ENCODE measurements at places on chromosomes 1 and 21.

DNA sequence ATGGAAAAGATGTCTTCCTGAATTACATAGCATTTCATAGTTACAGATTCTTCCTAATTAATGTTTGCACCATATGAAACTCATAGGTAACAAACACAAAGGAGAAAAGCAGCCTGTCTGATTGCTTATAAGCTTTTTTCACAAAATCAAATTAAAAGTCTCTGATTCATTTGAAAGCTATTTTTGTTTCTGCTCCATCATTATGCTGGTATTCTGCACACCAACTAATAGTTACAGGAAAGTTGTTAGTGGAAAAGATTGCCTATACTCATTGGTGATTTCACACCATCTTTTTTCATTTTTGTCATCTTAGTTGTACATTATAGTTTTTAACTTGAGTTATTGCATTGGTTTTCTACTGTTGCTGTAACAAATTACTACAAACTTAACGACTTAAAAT, 70.0 kb downstream of the PRKAA2 start:
- H3K36me3 ChIP-seq = no peaks in the 10 kb centered on the region
- no peak overlapping the region for H3K4me3 ChIP-seq
- H3K27ac ChIP-seq = no peak overlapping the region

DNA sequence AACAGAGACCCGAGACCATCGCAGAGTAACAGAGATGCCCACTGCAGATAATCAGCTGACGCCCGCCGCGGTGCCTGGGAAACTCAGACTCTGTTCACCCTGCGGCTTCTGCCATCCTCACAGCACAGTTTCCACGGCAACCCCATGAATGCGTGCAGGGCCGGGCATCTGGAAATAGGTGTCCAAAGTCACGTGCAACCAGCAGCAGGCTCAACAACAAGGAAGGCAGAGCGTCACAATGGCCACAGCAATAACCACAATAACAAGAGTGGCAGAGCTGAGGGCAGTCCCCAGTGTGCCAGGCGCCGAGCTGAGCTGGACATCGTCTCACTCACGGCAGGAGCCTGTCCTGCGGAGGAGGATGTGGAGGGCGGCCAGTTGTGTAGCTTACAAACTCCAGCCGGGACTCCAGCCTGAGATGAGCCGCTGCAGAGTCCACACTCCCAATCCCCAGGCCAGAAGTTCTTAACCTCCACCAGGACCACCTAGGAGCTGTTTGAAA, 102.0 kb downstream of the CRYAA start:
- DNase-seq = peak; percentile 53
- H3K27me3 ChIP-seq = no peaks in the 10 kb centered on the region
- H3K4me1 ChIP-seq = no peaks in the 10 kb centered on the region
- no peaks in the 10 kb centered on the region for H3K36me3 ChIP-seq
- H3K27ac ChIP-seq = no peak overlapping the region

DNA sequence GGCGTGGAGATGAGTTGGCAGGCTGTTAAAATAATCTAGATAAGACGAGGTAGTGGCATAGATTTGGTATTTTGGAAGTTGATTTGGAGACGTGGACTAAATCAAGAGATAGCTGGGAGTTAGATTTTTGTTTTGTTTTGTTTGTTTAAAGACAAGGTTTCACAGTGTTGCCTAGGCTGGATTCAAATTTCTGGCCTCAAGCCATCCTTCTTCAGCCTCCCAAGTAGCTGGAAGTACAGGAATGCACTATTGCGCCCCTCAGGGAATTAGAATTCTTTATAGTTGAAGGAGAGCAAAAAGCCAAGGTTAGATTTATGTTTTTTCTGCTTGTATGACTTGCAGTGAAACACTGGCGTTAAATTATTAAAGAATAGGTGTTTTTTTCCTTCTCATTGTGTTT, 22.3 kb upstream of the SNRPE start:
- no peak overlapping the region for H3K27ac ChIP-seq
- no peak for DNase-seq
- H3K36me3 ChIP-seq = no peaks in the 10 kb centered on the region
- no peak overlapping the region for H3K4me3 ChIP-seq
- H3K4me1 ChIP-seq = no peaks in the 10 kb centered on the region
- no peaks in the 10 kb centered on the region for H3K27me3 ChIP-seq

- no peak overlapping the region for H3K4me3 ChIP-seq
- peak overlapping the region; percentile 48 for H3K27ac ChIP-seq
- H3K36me3 ChIP-seq = no peaks in the 10 kb centered on the region
Measured at GRCh38 chr1:16125088-16125470, 30.8 kb downstream of the EPHA2 start.

DNA sequence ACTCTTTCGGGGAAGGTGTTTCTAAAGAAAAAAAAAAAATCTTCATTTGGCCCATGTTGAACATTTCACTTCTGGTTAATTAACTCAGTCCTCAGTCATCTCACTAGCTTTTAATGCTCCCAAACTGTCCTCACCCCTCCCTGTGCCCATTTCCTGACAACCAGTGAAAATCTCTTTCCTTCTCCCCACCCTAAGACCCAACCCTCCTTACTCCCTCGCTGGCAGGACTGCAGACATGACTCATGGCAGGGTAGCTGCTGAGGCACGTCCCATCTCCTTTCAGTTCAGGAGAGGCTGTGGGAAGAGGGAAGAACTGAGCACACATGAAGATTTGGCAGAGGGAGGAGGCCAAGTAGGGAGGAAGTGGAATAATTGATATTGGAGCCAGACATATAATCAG, 12.6 kb downstream of the PKP1 start:
- no peak for DNase-seq
- no peaks in the 10 kb centered on the region for H3K36me3 ChIP-seq
- H3K27ac ChIP-seq = no peak overlapping the region
- no peaks in the 10 kb centered on the region for H3K27me3 ChIP-seq
- no peak overlapping the region for H3K4me3 ChIP-seq

GRCh38 chr1:193937308-193937707, 750.9 kb upstream of the B3GALT2 start:
- H3K27ac ChIP-seq = no peak overlapping the region
- H3K36me3 ChIP-seq = no peaks in the 10 kb centered on the region
- H3K27me3 ChIP-seq = no peaks in the 10 kb centered on the region

- H3K4me3 ChIP-seq = no peak overlapping the region
- no peaks in the 10 kb centered on the region for H3K36me3 ChIP-seq
- DNase-seq = no peak
- no peaks in the 10 kb centered on the region for H3K4me1 ChIP-seq
Measured at GRCh38 chr1:241944300-241944699, 13.3 kb upstream of the BECN2 start.

DNA sequence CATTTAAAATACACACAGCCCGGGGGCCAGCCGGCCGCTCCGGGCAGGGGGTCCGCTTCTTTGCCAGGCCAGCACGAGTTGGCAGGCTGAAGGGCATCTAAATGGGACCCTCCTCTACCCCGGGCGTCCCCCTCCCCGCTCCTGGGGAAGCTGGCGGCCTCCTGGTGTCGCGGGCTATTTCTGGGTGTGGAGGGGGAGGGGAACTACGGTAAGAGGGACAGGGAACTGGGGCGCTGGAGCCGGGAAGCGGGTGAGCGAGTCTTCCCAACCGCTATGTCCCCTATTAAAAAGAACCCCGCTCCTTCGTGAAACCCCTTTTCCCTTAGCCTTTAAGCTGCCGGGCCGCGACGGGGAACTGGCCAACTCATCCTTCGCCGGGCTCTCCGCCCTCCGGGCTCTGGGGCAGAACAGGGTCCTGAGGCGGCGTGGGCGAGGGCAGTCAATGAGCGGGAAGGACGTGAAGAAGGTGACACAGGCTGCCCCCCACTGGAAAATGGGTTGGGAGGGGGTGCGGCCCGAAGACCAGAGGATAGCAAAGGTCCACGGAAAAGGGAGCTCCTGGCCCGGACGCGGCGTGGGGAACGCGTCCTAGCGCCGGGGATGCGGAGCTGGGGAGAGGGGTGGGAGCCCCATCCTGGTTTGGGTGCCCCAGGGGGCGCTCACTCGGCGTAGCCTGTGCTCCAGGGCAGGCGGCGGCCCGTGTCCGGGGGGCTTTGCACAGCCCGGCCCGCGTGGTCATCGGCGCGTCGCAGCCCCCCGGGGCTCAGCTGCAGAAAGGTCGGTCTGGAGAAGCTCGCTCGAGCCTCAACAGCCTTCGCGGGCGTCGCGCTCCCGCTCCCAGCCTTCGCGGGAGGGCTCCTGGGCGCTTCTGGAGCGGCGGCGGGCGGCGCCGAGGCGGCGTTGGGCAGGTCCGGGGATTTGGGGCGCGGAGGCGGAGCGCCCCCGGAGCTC, 544 bp downstream of the PPM1J start:
- no peak for DNase-seq
- H3K27me3 ChIP-seq = no peaks in the 10 kb centered on the region
- H3K4me3 ChIP-seq = peak overlapping the region; percentile 89
- peak overlapping the region; percentile 64 for H3K27ac ChIP-seq
- H3K4me1 ChIP-seq = no peaks in the 10 kb centered on the region

GRCh38 chr1:93672069-93672468, 9.6 kb downstream of the BCAR3 start:
- H3K4me1 ChIP-seq = peaks cover 35% of the 10 kb centered on the region
- H3K27me3 ChIP-seq = no peaks in the 10 kb centered on the region
- no peaks in the 10 kb centered on the region for H3K36me3 ChIP-seq
- peak overlapping the region; percentile 46 for H3K27ac ChIP-seq

- no peaks in the 10 kb centered on the region for H3K27me3 ChIP-seq
- no peaks in the 10 kb centered on the region for H3K36me3 ChIP-seq
- no peak for DNase-seq
Measured at GRCh38 chr1:172203135-172203823, 217.2 kb upstream of the C1orf105 start.

DNA sequence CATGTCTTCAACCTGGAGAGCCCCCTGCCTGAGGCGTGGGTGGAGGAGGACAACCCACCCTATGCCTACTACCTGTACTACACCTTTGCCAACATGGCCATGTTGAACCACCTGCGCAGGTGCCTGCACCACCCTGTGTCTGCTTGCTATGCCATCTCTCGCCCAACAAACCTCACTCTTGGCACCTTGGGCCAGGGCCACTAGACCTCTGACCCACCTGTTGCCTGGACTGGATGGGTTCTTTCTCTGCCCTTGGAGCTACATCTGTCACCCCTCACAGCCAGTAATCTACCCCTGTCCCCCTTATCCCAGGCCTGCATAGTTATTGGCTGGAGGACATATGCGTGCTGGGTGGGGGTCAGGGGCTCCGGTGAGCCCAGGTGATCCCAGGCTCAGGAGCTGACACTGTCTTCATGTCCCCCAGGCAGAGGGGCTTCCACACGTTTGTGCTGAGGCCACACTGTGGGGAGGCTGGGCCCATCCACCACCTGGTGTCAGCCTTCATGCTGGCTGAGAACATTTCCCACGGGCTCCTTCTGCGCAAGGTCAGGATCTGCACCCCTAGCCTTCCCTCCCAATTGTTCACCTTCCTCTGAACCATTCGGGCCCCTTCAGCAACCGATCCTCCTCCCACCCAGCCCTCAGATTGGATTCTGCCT, 9.9 kb downstream of the AMPD2 start:
- H3K4me3 ChIP-seq = no peak overlapping the region
- no peaks in the 10 kb centered on the region for H3K27me3 ChIP-seq
- H3K27ac ChIP-seq = no peak overlapping the region
- no peaks in the 10 kb centered on the region for H3K36me3 ChIP-seq
- no peak for DNase-seq

- H3K36me3 ChIP-seq = no peaks in the 10 kb centered on the region
- no peak overlapping the region for H3K4me3 ChIP-seq
- no peak for DNase-seq
- peaks cover 8% of the 10 kb centered on the region for H3K4me1 ChIP-seq
- H3K27ac ChIP-seq = peak overlapping the region; percentile 41
Measured at GRCh38 chr21:29174607-29175013, 44.2 kb downstream of the MAP3K7CL start.

GRCh38 chr1:64124704-64125440, 78.6 kb upstream of the UBE2U start:
- H3K4me3 ChIP-seq = no peak overlapping the region
- H3K27ac ChIP-seq = no peak overlapping the region
- peaks cover 3% of the 10 kb centered on the region for H3K4me1 ChIP-seq
- no peaks in the 10 kb centered on the region for H3K27me3 ChIP-seq

DNA sequence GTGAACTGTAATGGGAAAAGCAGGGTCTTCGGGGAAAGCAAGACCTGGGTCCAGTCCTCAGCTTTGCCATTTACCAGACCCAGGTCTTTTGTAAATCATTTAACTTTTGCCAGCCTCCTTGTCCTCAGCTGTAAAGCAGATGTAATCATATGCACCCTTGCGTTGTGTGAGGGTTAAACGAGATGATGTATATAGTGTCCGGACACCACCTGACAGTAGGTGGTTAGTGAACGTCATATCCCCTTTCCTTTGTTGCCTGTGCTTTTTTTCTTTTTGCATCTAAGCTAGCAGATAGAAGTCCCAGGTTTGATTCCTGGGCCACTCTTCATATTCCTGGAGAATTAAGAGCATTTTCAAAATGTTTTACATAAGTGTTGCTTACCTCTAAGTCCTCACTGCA, 28.5 kb downstream of the IL12RB2 start:
- H3K27me3 ChIP-seq = no peaks in the 10 kb centered on the region
- DNase-seq = no peak
- H3K4me1 ChIP-seq = no peaks in the 10 kb centered on the region
- no peak overlapping the region for H3K4me3 ChIP-seq
- H3K36me3 ChIP-seq = no peaks in the 10 kb centered on the region
- H3K27ac ChIP-seq = no peak overlapping the region

- no peak overlapping the region for H3K4me3 ChIP-seq
- no peak overlapping the region for H3K27ac ChIP-seq
- no peaks in the 10 kb centered on the region for H3K27me3 ChIP-seq
Measured at GRCh38 chr1:85240643-85241042, 18.8 kb downstream of the C1orf52 start.

GRCh38 chr1:180173451-180173850, 18.8 kb downstream of the QSOX1 start:
- H3K27ac ChIP-seq = no peak overlapping the region
- no peaks in the 10 kb centered on the region for H3K27me3 ChIP-seq
- no peak overlapping the region for H3K4me3 ChIP-seq
- peaks cover 3% of the 10 kb centered on the region for H3K4me1 ChIP-seq
- DNase-seq = no peak
- H3K36me3 ChIP-seq = no peaks in the 10 kb centered on the region

DNA sequence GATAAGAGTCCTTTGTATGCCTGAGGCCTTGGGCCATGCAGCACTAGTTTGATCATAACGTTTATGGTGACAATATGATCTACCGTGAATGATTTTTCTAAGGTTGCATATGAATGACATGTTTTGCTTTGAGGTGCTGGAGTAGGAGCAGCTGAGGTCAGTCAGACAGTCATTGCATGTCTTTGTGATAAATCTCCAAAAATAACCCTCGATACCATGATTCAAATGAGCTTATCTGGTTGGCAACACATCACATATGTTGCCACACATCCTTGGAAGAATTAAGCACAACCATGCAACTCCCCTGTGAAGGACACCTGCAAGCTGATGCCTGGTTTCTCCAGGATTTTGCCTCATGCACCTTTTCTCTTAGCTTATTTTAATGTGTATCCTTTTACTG, 394.5 kb downstream of the LTN1 start:
- no peak overlapping the region for H3K4me3 ChIP-seq
- H3K27me3 ChIP-seq = no peaks in the 10 kb centered on the region
- no peak overlapping the region for H3K27ac ChIP-seq
- H3K4me1 ChIP-seq = no peaks in the 10 kb centered on the region

- H3K4me3 ChIP-seq = no peak overlapping the region
- H3K36me3 ChIP-seq = no peaks in the 10 kb centered on the region
- H3K4me1 ChIP-seq = peaks cover 5% of the 10 kb centered on the region
- DNase-seq = no peak
- H3K27ac ChIP-seq = peak overlapping the region; percentile 64
- no peaks in the 10 kb centered on the region for H3K27me3 ChIP-seq
Measured at GRCh38 chr1:54953846-54954245, 26.6 kb upstream of the TMEM61 start.

GRCh38 chr1:246156847-246157246, 350.2 kb downstream of the SMYD3 start:
- peak overlapping the region; percentile 4 for H3K27ac ChIP-seq
- H3K4me1 ChIP-seq = no peaks in the 10 kb centered on the region
- DNase-seq = no peak
- no peak overlapping the region for H3K4me3 ChIP-seq

GRCh38 chr1:240806200-240806745, 194.3 kb upstream of the GREM2 start:
- H3K4me3 ChIP-seq = no peak overlapping the region
- no peaks in the 10 kb centered on the region for H3K4me1 ChIP-seq
- DNase-seq = no peak
- no peaks in the 10 kb centered on the region for H3K27me3 ChIP-seq
- no peaks in the 10 kb centered on the region for H3K36me3 ChIP-seq
